ENCODE measurements at places on chromosomes 1 and 21.

DNA sequence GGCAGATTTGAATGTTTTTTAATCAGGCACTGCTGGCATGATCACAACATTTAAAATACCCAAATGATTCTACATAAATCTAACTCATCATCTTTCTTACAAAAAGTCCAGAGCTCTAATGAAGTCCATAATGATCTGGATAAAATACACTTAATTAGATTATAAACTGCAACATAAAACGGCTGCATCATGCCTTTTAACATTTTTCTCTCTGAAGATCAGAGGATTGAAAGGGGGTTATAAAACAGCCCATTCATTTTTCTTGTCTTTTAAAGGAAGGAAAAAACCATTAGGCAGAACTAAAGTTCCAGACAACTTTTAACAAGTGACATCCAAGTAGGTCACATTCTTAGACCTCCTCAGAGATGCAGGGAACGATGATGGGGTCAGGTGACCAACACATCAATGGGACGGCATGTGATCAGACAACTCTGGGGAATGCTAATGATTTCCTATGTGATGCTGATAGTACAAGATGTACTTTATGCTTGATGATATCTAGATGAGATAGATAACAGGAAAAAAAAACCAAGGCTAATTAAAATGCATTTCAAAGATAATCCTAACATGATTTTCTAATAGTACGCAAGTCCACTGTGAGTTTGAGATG lies 455.1 kb downstream of the SMYD3 start:
- DNase-seq = no peak

GRCh38 chr1:115076384-115076915 lies 12.9 kb downstream of the TSPAN2 start:
- DNase-seq = no peak

DNA sequence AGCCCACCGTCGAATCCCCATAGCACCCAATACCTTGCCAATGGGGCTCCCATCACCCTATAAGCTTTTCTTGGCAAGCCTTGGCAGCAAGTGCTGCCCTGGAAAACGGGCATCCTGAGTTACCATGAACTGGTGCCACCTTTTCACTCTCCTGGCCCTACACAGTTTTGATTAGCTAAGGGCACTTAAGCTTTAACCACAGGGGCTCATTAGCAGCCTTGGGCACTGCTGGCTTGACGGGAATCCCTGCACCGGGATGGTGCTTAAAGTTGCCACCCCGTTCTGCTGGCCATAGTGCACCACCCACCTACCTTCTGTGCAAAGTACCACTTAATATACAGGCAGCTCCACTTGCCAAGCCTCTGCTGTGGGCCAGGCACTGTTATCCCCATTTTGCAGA lies 13.7 kb downstream of the PARS2 start:
- no peak for DNase-seq

DNA sequence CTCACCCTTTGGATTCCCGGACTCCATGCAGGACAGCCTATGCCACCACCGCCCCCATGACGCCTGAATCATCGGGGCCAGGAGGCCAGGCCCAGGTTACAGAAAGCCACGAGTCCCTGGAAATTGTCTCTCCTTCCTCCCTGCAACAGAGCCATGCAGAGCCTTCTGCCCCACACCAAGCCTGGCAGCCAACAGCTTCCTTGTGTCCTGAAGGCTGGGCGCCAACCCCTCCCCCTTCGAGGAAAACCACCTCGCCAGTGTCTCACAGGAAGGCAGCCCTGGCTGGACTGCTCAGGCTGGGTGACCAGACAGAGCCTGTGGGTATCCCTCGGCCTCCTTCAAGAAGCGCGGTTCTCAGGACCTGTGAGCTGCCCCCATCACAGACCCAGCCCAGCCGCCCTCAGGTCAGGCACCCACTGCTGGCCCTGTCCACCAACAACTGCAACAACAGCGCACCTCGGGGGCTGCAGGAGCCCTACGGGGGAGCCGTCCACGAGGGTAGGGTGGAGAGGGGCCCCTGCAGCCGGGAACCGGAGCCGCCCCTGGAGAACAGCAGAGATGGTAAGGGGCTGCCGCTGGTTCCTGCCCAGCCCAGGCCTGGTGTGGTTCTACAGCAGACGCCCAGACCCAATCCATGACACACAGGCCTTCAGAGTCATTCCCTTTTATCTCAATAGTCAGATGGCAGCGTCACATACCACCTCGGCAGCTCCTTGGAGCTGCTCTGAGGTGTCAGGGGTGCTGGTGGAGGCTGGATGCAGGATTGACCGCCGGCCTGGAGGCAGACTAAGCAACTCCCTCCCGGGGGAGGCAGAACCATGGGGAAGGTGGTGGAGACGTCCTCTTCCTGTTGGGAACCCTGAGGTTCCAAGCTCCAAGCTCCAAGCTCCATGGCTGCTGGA lies 23.7 kb downstream of the KIAA1614 start:
- no peak for DNase-seq

- DNase-seq = no peak
Observed at GRCh38 chr1:109782514-109782913, 18.8 kb upstream of the EPS8L3 start.

GRCh38 chr1:79976287-79976686 lies 969.8 kb upstream of the ADGRL4 start:
- no peak for DNase-seq

DNA sequence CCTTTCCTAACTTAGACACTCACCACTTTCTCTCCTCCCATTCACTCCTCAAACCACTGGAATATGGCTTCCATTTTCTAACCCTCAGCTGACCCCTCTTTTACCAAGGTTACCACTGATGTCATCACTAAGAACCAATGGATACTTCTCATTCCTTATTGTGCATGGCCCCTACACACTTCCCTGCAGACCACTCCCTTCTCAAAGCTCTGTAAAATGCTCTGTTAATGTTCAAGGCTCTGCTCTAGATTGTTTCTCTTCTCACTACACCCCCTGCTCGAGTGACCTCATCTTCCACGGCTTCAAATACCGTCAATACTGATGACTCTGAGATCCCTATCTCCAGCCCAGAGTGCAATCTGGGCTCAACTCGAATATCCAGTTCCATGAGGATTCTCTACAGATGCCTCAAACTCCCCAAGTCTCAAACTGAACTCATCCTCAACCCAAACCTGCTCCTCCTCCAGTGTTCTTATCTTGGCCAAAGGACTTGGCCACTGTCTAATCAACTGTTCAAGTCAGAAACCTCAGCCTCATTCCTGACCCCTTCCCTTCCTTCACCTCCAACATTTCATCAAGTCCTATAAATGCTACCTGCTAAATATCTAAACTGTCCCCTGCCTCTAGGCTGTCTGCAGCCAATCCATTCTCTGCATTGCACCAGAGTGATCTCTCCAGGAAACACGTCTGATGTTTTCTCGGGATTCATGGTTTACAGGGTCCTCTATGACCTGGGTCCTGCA lies 41.3 kb upstream of the BMP8B start:
- no peak for DNase-seq
